Glutamatergic neuron (in vitro differentiated cells): ENCODE measurements at places on chromosomes 7 and 10. TPM values are rescaled to one million over a fixed set of nuclear protein-coding genes. Genes with fewer than 3 reads are reported as not detected.

GRCh38 chr7:153934048-153934447 is 118.2 kb upstream of the DPP6 start:
- no peak overlapping the region for H3K4me3 ChIP-seq
- H3K27me3 ChIP-seq, result no peaks in the 10 kb centered on the region
- no peaks in the 10 kb centered on the region for H3K36me3 ChIP-seq
- H3K27ac ChIP-seq, result no peak overlapping the region
- no peaks in the 10 kb centered on the region for H3K4me1 ChIP-seq

DNA sequence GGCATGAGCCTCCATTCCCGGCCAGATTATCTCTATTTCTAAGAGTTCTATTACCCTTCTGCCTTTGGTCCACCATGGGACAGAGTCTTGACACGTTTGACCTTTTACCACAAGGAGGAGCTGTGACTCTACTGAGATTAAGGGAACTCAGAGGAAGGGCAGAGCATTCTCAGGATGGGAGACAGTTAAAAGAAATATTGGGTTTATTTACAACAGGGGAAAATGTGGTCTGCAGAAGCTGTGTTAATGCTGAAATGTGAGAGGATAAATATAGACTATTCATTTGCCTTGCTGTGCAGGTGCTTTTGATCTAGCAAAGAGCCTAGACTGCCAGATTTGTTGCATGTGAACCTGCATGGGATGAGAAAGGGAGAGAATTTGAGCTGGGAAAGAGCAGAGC is 45.8 kb upstream of the PRSS58 start:
- H3K4me3 ChIP-seq, result no peak overlapping the region
- H3K27ac ChIP-seq, result no peak overlapping the region
- no peak for DNase-seq

DNA sequence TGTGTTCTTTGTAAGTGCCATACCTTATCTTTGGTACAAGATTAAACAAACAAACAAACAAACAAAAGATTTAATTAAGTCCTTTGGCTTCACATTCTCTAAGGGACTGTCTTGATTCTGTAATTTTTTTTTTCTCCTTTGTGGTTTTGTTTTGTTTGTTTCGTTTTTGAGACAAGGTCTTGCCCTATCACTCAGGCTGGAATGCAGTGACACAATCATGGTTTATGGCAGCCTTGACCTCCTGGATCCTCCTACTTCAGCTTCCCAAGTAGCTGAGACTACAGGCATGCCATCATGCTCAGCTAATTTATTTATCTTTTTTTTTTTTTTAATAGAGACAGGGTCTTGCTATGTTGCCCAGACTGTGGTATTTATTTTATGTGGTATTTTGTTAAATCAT is 165.8 kb downstream of the LRRC4 start:
- no peaks in the 10 kb centered on the region for H3K36me3 ChIP-seq
- H3K27me3 ChIP-seq, result peaks cover 6% of the 10 kb centered on the region
- no peak for DNase-seq
- H3K27ac ChIP-seq, result peak overlapping the region; percentile 83

DNA sequence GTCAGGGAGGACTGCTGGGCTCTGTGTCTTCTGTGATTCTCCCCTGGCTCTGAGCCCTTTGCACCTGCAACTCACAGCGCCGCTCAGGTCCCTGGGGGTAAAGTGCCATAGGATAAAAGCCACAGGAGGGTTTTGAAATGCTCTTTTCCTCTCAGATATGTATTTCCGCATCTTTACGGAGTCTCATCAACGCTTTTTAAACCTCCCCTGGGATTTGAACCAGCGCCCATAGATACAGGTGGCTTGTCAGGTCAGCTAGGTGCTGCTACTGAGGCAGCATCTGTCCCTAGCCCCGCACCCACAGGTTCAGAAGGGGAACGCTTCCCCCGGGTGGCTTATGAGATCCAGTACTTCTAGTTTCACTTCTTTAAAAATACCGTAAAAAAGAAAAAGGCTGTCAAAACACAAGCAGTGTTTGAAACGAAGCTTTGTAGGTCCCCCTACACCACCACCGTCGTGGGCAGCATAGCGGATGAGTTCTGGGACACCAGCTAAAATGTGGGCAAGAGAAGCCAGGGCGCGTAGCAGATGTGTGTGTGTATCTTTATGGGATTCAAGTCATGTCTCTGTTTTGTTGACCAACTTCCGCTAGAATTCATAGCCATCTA is 173.5 kb downstream of the CUX1 start:
- no peaks in the 10 kb centered on the region for H3K36me3 ChIP-seq
- no peak overlapping the region for H3K4me3 ChIP-seq
- peaks cover 22% of the 10 kb centered on the region for H3K4me1 ChIP-seq
- no peak overlapping the region for H3K27ac ChIP-seq

GRCh38 chr10:43040482-43041256 is 36.2 kb upstream of the RET start:
- H3K4me3 ChIP-seq, result no peak overlapping the region
- peaks cover 5% of the 10 kb centered on the region for H3K36me3 ChIP-seq
- peaks cover 14% of the 10 kb centered on the region for H3K27me3 ChIP-seq
- H3K4me1 ChIP-seq, result peaks cover 12% of the 10 kb centered on the region

- peaks cover 3% of the 10 kb centered on the region for H3K27me3 ChIP-seq
- H3K27ac ChIP-seq, result no peak overlapping the region
- H3K36me3 ChIP-seq, result no peaks in the 10 kb centered on the region
- peaks cover 11% of the 10 kb centered on the region for H3K4me1 ChIP-seq
Observed at GRCh38 chr10:43131256-43131655, 7.0 kb upstream of the CSGALNACT2 start.

DNA sequence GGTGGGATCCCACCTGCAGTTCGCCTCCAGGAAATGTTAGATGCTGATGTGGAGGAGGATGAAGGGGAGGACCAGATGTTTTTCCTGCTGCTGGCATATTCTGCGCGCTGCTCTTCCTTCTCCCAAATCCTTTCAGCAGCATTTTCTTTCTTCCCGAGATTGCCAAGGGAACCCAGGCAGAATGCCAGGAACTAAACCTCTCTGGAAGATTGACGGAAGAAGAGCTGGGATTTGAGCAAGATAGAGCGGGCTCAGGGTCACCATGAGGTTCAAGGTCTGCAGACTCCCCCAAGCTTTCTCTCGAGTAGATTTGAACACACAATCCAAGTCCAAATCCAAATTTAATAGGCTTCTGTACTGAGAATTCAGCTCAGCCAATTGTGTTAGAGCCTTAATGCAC is 345.2 kb upstream of the C7orf33 start:
- H3K4me3 ChIP-seq, result no peak overlapping the region
- peaks cover 13% of the 10 kb centered on the region for H3K36me3 ChIP-seq
- no peak for DNase-seq

- H3K4me1 ChIP-seq, result peaks cover 2% of the 10 kb centered on the region
- H3K27ac ChIP-seq, result no peak overlapping the region
- no peak overlapping the region for H3K4me3 ChIP-seq
- H3K36me3 ChIP-seq, result no peaks in the 10 kb centered on the region
- peaks cover 2% of the 10 kb centered on the region for H3K27me3 ChIP-seq
- no peak for DNase-seq
Observed at GRCh38 chr7:134182078-134182477, 54.9 kb downstream of the LRGUK start.

DNA sequence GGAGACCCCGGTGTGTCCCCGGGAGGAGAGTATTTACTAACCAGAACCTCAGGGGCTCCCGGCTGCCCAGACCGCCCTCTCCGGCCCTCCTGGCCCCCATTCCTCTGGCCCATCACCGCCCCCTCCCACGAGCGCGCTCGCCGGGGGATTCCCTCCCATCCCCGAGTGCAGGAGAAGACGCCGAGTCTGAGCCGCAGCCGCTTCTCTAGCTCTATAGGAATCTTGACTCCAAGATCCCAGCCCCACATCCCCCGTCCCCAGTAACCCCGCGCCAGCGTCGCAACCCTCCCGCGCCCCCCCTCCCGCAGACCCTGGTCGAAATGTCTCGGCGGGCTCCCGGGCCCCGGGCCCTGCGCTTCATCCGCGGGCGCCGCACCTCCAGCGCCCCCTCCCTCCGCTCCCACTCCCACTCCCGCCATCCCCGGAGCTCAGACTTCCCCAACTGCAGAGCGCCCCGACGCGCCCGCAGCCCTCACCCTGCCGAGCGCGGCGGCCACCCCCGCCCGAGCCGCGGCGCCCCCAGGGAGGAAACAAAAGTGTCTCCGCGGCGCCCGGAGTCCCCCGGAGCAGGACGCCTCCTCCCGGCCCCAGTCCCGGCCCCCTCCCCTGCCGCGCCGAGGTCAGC is 541 bp downstream of the ELMO1 start:
- H3K36me3 ChIP-seq, result no peaks in the 10 kb centered on the region
- peak overlapping the region; percentile 93 for H3K4me3 ChIP-seq
- DNase-seq, result peak; percentile 54
- peaks cover 14% of the 10 kb centered on the region for H3K4me1 ChIP-seq

DNA sequence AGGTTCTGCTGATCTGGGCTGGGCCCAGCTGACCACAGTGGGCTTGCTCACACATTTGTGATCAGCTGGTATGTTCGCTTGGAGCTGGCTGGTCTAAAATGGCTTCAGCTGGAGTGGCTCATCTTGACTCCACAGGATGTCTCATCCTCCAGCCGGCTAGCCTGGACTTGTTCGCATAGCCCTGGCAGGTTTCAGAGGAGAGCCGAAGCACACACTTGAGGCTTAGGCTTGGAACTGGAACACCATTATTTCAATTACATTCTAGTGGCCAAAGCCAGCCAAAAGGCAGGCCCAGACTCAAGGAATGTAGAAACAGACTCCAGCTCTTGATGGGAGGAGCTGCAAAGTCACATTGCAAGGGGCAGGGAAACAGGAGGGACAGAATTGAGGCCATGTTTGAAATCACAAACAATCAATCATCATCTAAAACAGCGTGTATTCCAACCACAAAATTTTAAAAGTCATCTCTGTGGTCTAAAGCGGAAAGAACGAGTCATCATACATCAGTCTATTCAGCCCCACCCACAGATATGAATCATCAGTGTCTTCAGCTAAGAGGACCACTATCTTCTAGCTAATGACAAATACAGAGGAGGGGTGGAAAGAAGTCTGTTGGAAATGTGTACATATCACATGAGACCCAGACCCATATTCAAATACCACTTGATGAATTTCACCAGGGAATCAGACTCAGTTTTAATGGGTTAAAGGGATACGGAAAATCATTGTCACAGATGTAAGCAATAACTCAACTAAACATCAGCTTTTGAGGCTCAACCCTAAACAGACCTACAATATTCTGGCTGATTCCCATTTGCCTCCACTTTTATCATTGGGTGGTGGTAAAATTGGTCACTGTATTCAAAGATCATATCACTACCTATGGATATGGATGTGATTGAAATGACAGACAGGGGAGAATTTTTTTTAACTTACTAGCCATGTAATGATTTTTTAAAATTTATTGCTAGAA is 139.0 kb upstream of the MKLN1 start:
- H3K27ac ChIP-seq, result no peak overlapping the region
- no peak for DNase-seq
- no peaks in the 10 kb centered on the region for H3K36me3 ChIP-seq
- no peaks in the 10 kb centered on the region for H3K27me3 ChIP-seq
- H3K4me1 ChIP-seq, result no peaks in the 10 kb centered on the region
- H3K4me3 ChIP-seq, result no peak overlapping the region

DNA sequence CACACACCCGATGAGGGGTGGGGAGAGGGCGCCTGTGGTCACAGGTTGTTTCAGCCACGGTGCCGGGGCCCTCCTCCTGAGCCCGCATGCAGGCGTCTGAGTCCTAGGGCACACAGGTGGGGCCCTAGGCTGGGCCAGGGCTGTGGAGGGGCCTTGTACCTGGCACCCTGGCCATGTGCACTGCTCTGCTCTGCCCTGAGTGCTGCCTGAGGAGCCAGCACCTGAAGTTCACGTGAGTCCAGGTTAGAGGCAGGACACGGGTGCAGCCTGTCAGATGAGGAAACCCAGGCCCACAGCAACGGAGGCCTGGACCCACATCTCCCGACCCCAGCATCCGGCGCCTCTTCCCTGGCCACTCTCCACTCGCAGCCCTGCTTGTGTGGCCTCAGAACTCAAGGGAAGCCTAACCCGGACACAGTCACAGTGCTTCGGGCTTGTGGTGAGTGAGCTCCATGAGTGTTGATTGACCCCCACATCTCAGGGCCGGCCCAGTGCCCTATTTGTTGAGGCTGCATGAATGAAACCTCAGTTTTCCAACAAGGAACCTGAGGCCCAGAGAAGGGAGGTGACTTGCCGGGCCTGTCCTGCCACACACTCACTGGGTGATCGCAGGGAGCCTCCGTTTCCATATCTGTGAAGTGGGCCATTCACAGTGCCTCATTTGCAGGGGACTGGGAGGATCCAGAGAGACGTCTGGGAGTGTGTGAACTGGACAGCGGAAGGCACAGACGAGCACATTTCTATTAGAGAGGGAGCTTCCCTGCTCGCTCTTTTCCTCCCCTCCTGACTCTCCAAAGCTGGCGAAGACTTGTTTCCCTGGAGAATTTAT is 39.6 kb downstream of the PPIF start:
- no peak for DNase-seq
- H3K4me1 ChIP-seq, result peaks cover 6% of the 10 kb centered on the region
- H3K27me3 ChIP-seq, result peaks cover 4% of the 10 kb centered on the region
- H3K36me3 ChIP-seq, result no peaks in the 10 kb centered on the region

GRCh38 chr10:132554053-132554990 is 16.7 kb downstream of the INPP5A start:
- H3K27ac ChIP-seq, result no peak overlapping the region
- peaks cover 3% of the 10 kb centered on the region for H3K36me3 ChIP-seq
- H3K4me1 ChIP-seq, result peaks cover 5% of the 10 kb centered on the region
- peak; percentile 3 for DNase-seq
- H3K4me3 ChIP-seq, result no peak overlapping the region

GRCh38 chr7:33062023-33062781 is at the start of gene NT5C3A:
NT5C3A (minus strand) TSS chr7:33062776; CDS start chr7:33062705, 71 bp downstream.
- H3K27ac ChIP-seq, result peak within 1 kb of the TSS; percentile 96
- peak; percentile 65 for DNase-seq
- peak within 1 kb of the TSS; percentile 98 for H3K4me3 ChIP-seq
- H3K27me3 ChIP-seq, result peaks cover 12% of the 10 kb centered on the region
- H3K36me3 ChIP-seq, result peaks cover 19% of the 10 kb centered on the region

GRCh38 chr7:40418448-40418847 is 283.6 kb downstream of the SUGCT start:
- H3K27me3 ChIP-seq, result no peaks in the 10 kb centered on the region
- H3K27ac ChIP-seq, result no peak overlapping the region
- H3K4me3 ChIP-seq, result no peak overlapping the region
- DNase-seq, result no peak

Gene FAM13C
- total RNA-seq, result 17.8 TPM

Gene OR2A7
- total RNA-seq, result 0.22 TPM

Gene RET
- 34.7 TPM for total RNA-seq

Gene NPFFR1
- not detected for total RNA-seq

Gene ASB4
- not detected for total RNA-seq

Gene FKBP6
- not detected for total RNA-seq

Gene DENND2A
- total RNA-seq, result 64.7 TPM

Gene CDHR3
- 50.8 TPM for total RNA-seq
